Osteocyte (in vitro differentiated cells): ENCODE measurements at places on chromosomes 13 and 19. TPM values are rescaled to one million over a fixed set of nuclear protein-coding genes. Genes with fewer than 3 reads are reported as not detected.

The APOC4 gene
- total RNA-seq: not detected in 2 replicates

The TPTE2 gene
- not detected in 2 replicates for total RNA-seq

The DCT gene
- not detected in 2 replicates for total RNA-seq

The JSRP1 gene
- total RNA-seq: not detected in 2 replicates

The UPK1A gene
- total RNA-seq: not detected in 2 replicates

The N4BP2L1 gene
- total RNA-seq: 9.8 and 10.2 TPM in 2 replicates

The DMKN gene
- not detected in 2 replicates for total RNA-seq

GRCh38 chr19:55486043-55486970, 1.3 kb downstream of the NAT14 start:
- peaks cover 30% of the 10 kb centered on the region for H3K4me1 ChIP-seq
- no peak for DNase-seq
- H3K27ac ChIP-seq: peak overlapping the region; percentile 99
- H3K36me3 ChIP-seq: no peaks in the 10 kb centered on the region
- peak overlapping the region; percentile 68 for H3K4me3 ChIP-seq
- H3K27me3 ChIP-seq: no peaks in the 10 kb centered on the region

GRCh38 chr19:42271045-42271419, 2.0 kb downstream of the CIC start:
- no peak for DNase-seq
- no peaks in the 10 kb centered on the region for H3K27me3 ChIP-seq
- peak overlapping the region; percentile 84 for H3K4me3 ChIP-seq
- H3K4me1 ChIP-seq: peaks cover 44% of the 10 kb centered on the region
- H3K27ac ChIP-seq: peak overlapping the region; percentile 93

GRCh38 chr13:113146750-113147149, 11.7 kb upstream of the PROZ start:
- no peak overlapping the region for H3K4me3 ChIP-seq
- DNase-seq: peak; percentile 77
- no peaks in the 10 kb centered on the region for H3K36me3 ChIP-seq

DNA sequence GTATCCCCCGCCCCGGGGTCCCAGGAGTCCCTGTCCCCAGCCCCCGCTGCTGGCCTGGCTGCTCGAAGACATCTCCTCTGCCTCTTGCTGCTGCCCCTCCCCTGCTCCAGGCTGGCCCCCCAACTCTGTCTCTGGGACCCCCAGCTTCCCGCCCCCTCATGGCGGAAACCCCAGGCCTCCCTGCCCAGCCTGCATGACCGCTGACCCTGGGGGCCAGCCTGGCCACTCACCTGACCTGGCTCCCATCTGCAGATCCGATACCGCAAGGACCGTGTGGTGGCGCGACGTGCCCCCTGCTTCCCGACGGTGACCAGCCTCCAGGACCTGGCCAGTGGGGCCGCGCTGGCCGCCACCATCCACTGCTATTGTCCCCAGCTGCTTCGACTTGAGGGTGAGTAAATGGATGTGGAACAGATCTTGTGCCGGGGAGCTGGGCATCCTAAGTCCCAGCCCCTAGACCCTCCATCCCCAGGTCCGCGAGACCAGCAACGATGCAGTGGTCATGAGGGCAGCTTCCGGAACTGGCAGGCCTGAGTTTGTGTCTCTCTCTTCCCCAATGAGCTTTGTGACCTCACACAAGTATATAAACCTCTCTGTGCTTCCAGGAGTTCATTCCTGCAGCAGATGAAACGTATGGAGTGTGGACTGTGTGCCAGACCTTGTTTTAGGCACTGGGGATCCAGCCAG, 12.4 kb downstream of the CAMSAP3 start:
- no peaks in the 10 kb centered on the region for H3K27me3 ChIP-seq
- H3K4me3 ChIP-seq: no peak overlapping the region
- no peaks in the 10 kb centered on the region for H3K4me1 ChIP-seq
- no peaks in the 10 kb centered on the region for H3K36me3 ChIP-seq

DNA sequence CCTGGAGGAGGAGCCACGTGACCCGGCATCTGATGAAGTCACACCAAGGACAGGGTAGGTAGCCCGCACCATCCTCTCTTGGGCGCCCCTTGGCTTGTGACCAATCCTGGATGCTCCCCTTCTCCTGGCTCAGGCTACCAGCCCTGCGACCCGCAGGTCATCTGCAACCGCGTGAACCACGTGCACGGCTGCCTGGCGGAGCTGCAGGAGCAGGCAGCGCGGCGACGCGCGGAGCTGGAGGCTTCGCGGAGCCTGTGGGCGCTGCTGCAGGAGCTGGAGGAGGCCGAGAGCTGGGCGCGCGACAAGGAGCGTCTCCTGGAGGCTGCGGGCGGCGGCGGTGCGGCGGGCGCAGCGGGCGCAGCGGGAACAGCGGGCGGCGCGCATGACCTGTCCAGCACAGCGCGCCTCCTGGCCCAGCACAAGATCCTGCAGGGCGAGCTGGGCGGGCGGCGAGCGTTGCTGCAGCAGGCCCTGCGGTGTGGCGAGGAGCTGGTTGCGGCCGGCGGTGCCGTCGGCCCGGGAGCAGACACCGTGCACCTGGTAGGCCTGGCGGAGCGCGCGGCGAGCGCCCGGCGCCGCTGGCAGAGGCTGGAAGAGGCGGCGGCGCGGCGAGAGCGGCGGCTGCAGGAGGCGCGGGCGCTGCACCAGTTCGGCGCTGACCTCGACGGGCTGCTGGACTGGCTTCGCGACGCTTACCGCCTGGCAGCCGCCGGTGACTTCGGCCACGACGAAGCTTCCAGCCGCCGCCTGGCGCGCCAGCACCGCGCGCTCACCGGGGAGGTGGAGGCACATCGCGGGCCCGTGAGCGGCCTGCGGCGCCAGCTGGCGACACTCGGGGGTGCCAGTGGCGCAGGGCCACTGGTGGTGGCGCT, 45.9 kb downstream of the SPTBN4 start:
- H3K36me3 ChIP-seq: no peaks in the 10 kb centered on the region
- H3K4me3 ChIP-seq: no peak overlapping the region
- no peaks in the 10 kb centered on the region for H3K4me1 ChIP-seq
- no peak overlapping the region for H3K27ac ChIP-seq
- peaks cover 61% of the 10 kb centered on the region for H3K27me3 ChIP-seq
